ENCODE measurements at places on chromosomes 11 and 22. TPM values are rescaled to one million over a fixed set of nuclear protein-coding genes. Genes with fewer than 3 reads are reported as not detected.

Gene C11orf42
- total RNA-seq = not detected

- no peak overlapping the region for H3K27ac ChIP-seq
- peak; percentile 29 for DNase-seq
- H3K27me3 ChIP-seq = peaks cover 16% of the 10 kb centered on the region
- H3K4me3 ChIP-seq = no peak overlapping the region
Measured at GRCh38 chr22:36741204-36741793, 34.6 kb downstream of the IFT27 start.

- H3K36me3 ChIP-seq = peaks cover 12% of the 10 kb centered on the region
- H3K27me3 ChIP-seq = no peaks in the 10 kb centered on the region
- no peak for DNase-seq
- peaks cover 5% of the 10 kb centered on the region for H3K4me1 ChIP-seq
- no peak overlapping the region for H3K27ac ChIP-seq
Measured at GRCh38 chr11:73126804-73127480, 15.2 kb downstream of the FCHSD2 start.

Gene PAAF1
- total RNA-seq = 22.5 TPM

DNA sequence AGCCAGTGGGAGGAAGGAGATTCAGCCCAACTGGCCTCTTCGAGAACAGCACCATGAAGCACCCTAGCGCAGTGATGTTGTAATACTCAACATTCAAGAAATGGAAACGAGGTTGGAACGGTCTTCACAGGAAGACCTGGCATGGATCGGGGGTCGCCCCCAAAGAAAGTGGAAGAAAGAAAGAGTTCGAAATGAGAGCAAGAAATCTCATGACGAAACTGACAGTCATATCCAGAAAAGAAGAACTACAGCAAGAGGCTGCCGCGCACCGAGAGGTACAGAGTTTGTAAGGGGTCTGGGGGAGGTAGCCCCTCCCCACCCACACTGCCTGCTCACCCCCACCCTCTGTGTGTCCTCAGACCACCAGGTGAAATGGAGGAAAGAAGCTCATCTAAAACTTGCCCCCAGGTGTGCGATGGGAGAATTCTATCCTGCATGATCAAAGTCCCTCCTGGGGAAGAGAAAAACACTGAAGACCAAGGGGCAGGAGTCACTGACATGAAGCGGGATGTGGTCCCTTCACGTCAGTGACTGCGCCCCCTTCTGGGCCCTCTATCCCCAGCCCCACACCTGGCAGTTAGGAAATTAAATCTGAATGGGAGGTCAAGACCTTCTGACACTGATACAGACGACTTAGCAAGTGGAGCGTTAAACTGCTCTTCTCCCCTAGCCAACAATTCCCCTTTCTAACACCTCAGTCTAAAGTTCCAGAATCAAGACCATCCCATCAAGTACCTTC, 52.9 kb upstream of the SPATA19 start:
- no peaks in the 10 kb centered on the region for H3K36me3 ChIP-seq
- H3K27me3 ChIP-seq = no peaks in the 10 kb centered on the region
- H3K4me3 ChIP-seq = no peak overlapping the region
- no peak overlapping the region for H3K27ac ChIP-seq
- DNase-seq = no peak

- peak overlapping the region; percentile 14 for H3K4me3 ChIP-seq
- peaks cover 26% of the 10 kb centered on the region for H3K27me3 ChIP-seq
- no peak overlapping the region for H3K27ac ChIP-seq
- peaks cover 20% of the 10 kb centered on the region for H3K4me1 ChIP-seq
- no peak for DNase-seq
Measured at GRCh38 chr22:27748751-27749191, 52.8 kb downstream of the MN1 start.

Gene LRRC10B
- total RNA-seq = not detected

DNA sequence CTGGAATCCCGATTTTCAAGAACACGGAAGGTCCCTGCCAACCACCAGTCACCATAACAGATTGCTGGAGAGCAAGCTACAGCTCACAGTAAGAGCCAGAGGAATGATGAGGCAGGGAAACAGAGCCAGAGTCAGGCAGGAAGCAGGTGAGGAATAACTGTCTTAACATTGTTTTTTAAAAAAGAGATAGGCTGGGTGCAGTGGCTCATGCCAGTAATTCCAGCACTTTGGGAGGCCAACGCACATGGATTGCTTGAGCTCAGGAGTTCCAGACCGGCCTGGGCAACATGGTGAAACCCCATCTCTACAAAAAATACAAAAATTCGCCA, 13.5 kb upstream of the CASTOR1 start:
- H3K4me3 ChIP-seq = peak overlapping the region; percentile 74
- H3K4me1 ChIP-seq = peaks cover 61% of the 10 kb centered on the region
- H3K27ac ChIP-seq = peak overlapping the region; percentile 97
- no peaks in the 10 kb centered on the region for H3K36me3 ChIP-seq
- no peak for DNase-seq

- H3K27me3 ChIP-seq = no peaks in the 10 kb centered on the region
- H3K27ac ChIP-seq = peak overlapping the region; percentile 67
- H3K4me1 ChIP-seq = peaks cover 4% of the 10 kb centered on the region
Measured at GRCh38 chr22:26525946-26526564, 13.8 kb upstream of the TFIP11 start.
